ENCODE measurements at places on chromosomes 13 and 19.

- DNase-seq: no peak
Measured at GRCh38 chr13:32209652-32210051, 105.5 kb downstream of the ZAR1L start.

DNA sequence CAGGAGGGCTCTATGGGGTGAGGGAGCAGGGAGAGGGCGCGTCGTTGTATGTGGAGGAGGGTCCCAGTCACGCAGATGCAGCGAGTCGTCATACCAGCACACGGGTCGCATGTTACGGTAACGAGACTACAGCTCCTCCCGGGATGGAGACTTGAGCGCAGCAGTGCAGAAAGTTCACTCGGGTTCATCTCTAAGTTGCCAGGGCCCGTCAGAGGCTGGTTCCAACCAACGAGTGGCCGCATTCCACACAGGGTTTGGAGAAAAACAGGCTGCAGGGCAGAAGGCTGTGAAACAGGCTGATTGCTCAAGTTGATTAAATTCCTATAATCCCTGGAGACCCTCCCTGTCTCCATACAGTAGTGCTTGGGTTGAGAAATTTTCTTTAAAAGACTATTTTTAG, 21.9 kb upstream of the TTYH1 start:
- no peak for DNase-seq

DNA sequence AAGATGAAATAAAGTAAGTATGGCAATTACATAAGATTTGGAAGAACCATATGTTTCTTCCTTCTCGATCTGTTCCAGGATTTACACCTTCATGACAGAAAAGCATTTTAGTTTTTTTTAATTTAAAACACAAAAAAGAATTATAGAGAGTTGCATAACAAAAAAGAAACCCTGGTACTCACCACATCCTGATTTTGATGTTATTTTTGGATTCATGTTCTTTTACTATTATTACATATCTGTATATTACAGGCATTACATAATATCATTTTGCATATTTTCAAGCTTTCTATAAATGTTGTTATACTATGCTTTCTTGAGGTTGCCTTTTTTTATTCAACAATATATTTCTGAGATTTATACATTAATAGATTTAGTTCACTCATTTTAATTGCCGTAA, 6.7 kb upstream of the KATNAL1 start:
- DNase-seq: no peak

- no peak for DNase-seq
Measured at GRCh38 chr19:33212436-33213172, 13.0 kb downstream of the SLC7A10 start.

DNA sequence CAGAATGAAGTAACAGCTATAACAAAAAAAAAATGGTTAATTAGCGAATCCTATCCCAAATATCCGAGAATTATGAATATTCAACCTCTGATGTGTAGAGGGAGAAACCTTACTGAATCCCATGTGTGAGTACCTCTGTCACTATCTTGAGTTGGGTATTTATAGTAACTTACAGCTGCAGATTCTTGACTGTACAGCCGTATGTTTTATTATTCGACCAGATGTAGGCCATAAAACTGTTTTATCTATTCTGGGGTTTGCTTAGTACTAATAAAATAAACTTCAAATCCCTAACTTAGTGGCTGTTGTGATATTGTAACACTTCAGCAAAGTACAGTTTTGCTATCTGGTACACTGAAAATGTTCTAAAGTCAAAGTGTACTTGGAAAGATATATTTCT, 120.0 kb downstream of the EFNB2 start:
- DNase-seq: no peak

DNA sequence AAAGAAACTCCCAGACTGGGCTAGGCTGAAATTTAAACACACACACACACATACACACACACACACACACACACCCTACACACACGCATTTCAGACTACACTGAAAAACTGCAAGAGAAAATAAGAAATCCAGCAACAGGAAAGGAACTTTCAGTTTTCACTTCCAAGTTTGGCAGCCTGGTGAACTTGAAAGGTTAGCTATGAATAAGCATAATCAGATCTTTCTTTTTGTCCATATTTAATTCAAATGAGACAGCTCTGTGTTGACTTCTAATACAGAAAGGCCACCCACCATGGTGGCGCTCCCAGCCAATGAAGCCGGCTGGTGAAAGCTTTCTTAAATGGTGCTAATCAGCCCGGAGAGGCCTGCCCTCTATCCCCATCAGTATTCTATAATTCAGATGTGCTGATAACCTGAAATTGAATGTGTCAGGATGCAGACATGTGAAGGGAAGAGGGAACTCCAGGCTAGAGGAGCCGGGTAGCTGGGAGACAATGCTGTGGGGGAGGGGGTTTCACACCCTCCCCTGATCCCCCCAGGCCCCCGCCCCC, 108.3 kb upstream of the ZNF536 start:
- DNase-seq: no peak

DNA sequence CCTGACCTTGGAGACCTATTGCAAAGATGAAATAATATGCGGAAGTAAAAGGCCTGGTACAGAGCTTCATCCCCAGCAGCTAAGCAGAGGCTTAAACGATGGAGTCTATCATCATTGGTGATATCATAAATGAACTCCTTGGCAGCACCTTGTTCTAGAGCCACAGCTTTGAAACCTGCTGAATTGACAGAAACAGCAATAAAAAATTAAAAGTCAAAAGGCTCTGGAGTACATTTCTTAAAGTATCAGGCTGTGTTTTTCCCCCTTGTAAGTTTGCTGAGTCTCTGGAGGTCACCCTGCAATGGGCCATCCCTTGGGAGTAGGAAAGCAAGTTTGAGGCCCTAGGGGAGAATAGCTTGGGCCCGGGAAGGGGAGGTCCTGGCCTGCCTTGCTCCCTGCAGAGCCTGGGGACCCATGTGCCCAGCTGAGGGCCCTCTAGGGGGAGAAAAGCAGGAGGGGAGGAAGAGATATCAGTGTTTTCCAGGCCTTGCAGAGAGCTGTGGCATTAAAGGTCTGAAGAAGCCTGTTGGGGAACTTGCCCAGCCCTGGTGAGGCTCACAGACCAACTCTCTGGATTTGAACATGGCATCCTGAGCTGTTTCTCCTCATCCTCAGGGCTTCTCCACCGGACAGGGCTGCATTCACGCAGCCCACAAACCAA, 416.1 kb downstream of the ZNF536 start:
- no peak for DNase-seq

- no peak for DNase-seq
Measured at GRCh38 chr13:71912524-71912923, 45.5 kb upstream of the DACH1 start.

- no peak for DNase-seq
Measured at GRCh38 chr13:74040200-74040599, 94.0 kb downstream of the KLF12 start.

- no peak for DNase-seq
Measured at GRCh38 chr19:34540811-34541557, 59.4 kb downstream of the WTIP start.

- no peak for DNase-seq
Measured at GRCh38 chr19:49879243-49879963, 1.9 kb downstream of the TBC1D17 start.

DNA sequence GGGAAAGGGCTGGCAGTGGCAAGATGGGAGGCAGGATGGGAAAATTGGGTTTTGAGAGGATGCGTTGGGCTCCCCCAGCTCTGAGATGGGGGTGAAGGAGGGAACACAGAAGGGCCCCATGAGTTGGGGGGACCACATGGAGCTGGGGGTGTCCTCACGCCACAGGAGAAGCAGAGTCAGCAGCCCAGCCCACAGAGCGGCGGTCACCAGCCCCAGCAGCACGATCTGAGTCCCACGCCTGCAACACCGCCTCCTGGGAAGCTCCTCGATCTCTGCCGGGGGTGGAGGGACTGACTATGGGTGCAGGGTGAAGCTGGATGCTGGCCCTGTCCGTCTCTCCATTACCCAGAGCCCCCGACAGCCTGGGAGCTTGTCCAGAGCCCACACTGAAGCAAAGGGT, 3.3 kb downstream of the FCER2 start:
- DNase-seq: no peak

- DNase-seq: no peak
Measured at GRCh38 chr19:2109046-2109864, 12.5 kb downstream of the IZUMO4 start.

GRCh38 chr19:10643172-10643967, 10.8 kb upstream of the ILF3 start:
- no peak for DNase-seq

DNA sequence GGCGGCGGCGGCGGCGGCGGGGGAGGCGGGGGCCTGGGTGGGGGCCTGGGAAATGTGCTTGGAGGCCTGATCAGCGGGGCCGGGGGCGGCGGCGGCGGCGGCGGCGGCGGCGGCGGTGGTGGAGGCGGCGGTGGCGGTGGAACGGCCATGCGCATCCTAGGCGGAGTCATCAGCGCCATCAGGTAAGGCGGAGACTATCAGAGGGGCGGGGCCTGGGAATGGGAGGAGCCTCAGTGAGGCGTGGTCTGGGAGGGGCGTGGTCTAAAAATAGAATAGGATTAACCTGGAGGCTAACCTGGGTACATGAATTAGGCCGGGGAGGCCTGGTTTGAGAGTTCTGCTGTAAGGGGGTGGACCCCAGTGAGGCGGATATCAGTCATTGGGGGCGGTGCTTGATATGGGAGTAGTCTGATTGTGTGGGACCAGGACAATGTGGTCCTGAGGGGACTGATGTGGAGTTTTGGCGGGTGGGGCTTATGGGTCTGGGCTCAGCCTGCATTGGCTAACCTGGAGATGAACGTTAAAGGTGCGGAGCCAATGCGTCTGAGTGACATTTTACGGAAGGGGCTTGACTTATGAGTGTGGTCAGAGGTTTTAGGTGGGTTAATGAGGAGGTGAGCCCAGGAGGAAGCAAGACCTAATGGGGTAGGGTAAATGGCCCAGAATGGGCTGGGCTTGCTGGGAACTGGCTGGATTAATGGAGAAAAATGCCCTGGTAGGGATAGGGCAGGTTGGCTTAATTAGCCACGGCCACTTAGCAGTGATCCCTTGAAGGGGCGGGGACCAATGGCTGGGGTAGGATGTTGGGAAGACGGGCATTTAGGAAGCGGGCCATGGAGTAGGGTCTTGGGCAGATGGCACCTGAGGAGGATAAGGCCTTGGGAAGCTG, 1.4 kb downstream of the CAPNS1 start:
- DNase-seq: peak; percentile 91

GRCh38 chr19:17091758-17092333, 16.3 kb downstream of the MYO9B start:
- DNase-seq: no peak

GRCh38 chr13:51025245-51025905, 85.7 kb downstream of the C13orf42 start:
- DNase-seq: no peak

DNA sequence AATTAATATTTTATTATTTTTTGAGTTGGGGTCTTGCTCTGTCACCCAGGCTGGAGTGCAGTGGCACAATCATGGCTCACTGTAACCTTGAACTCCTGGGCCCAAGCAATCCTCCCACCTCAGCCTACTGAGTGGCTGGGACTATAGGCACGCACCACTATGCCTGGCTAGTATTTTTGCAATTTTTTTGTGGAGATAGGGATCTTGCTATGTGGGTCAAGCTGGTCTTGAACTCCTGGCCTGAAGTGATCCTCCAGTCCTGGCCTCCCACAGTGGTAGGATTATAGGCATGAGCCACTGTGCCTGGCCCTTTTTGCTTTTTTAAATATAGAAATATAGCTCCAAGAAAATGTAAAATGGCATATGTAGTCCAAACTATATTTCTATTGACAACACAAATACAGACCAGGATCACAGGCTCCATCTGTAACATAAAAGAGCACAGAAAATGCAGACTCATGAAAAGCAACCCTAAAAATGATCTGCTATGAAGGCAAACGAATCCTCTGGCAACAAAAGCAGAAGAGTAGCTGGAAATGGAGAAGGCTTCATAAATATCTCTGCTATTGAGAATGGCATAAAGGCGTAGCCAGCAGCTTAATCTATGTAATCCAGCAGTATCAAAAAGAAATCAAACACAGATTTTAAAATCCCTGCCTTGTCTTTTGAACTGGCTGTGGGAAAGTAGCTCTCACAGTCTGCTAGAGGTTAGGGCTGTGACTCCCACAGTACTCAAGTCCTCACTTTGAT, 200.6 kb downstream of the LHFPL6 start:
- DNase-seq: no peak

DNA sequence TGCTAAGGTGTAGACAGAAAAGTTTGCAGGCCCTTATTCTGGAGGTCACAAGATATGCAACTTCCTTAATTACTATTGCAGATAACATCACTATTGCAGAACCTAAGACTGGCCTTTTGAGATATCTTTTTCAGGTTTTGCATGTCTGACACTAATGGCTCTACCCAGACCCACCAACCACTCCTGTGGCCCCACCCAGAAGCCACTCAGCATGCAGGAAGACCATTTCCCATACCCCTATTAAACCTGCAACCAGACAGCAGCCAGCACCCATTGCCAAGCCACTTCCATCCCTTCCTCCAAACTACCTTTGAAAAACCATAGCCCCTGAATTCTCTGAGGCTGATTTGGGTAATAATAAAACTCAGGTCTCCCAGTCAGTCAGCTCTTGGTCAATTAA, 297.6 kb downstream of the SLITRK6 start:
- no peak for DNase-seq

GRCh38 chr13:111278258-111278657, 42.2 kb upstream of the TEX29 start:
- DNase-seq: no peak

DNA sequence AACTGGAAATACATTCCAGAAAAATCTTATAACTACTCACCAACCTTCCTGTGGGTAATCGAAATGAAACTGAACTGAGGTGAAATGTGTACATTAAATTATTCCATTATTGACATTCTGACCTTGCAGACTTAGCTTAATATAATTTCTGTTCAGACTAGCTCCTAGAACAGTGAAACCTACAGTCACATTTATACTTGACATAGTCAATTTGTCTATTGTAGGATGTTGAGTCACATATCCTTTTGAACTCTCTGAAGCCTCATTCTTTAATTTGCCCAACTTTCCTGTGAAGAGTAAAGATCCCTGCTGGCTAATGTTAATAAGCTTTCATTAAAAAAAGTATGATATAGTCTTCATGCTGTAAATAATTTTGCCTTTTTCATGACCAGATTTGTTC, 92.0 kb upstream of the SCEL start:
- no peak for DNase-seq

GRCh38 chr19:11106477-11106876, 17.2 kb downstream of the LDLR start:
- DNase-seq: no peak

DNA sequence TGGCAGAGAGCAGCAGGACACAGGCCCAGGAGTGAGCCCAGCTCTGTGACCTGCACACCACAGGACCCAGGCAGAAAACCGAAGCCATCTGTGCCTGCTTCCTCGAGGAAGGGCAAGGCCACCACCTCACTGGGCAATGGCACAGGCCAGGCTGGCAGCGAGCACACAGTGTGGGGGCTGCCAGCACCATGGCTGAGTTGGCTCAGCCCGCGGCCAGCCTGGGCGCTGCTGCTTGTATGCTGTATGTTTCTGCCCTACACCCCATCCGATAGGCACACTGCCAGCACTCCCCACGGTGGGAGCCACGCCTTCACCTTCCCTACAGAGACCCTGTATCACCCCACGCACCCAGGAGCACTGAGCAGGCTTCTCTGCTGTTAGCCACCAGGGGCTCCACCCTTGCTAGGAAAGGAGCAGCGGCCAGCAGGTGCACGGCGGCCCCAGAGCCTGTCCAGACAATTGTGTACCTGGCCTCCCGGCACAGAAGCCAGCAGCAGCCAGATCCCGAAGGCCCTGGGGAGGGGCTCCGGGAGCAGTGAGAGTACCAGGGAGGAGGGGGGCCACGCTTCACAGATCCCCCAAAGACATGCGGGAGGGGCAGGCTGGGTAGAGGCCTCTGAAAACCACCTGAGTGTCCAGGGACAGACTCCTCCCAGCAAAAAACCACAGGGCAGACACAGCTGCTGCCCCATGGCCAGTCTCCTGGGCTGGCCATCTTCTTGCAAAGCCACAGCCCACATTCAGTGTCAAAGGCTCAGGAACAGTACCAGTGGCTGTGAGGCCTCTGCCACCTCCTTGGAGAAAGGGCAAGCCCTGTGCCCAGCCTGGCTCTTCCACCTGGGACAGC, 56.1 kb downstream of the MLLT1 start:
- no peak for DNase-seq
